ENCODE measurements at places on chromosomes 11 and 22.

GRCh38 chr22:44425694-44426045, 72.4 kb downstream of the RTL6 start:
- no peak for DNase-seq

DNA sequence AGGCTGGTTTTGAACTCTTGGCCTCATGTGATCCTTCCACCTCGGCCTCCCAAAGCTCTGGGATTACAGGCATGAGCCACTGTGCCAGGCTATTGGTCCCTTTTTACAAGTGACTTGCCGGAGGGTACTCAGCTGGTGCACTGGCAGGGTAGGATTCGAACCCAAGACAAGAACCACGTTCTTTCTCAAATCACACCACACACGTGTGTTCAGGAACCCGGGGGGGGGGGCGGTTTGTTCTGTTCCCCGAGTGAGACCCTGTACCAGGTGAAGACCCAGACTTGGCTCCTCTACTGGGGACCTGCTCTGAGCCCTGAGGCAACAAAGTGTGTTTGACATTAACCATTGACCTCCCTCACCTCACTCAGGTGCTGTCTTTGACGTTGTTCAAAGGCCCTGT, 3.8 kb upstream of the YWHAH start:
- no peak for DNase-seq

DNA sequence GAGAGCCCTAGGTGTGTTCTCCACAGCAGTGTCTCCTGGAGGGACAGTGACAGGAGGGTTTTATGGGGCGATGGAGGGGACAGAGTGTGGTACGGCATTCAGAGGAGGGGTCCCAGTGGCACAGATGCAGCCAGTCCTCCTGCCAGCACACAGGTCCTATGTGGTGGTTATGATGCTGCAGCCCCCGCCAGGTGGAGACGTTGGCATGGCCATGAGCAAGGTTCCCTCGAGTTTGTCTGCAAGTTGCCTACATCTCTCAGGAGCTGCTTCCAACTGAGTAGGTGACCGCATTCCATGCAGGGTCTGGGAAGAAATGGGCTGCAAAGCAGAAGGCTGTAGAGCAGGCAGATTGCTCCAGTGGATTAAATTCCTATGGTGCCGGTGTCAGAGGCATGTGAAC, 646.0 kb downstream of the TBC1D22A start:
- no peak for DNase-seq

DNA sequence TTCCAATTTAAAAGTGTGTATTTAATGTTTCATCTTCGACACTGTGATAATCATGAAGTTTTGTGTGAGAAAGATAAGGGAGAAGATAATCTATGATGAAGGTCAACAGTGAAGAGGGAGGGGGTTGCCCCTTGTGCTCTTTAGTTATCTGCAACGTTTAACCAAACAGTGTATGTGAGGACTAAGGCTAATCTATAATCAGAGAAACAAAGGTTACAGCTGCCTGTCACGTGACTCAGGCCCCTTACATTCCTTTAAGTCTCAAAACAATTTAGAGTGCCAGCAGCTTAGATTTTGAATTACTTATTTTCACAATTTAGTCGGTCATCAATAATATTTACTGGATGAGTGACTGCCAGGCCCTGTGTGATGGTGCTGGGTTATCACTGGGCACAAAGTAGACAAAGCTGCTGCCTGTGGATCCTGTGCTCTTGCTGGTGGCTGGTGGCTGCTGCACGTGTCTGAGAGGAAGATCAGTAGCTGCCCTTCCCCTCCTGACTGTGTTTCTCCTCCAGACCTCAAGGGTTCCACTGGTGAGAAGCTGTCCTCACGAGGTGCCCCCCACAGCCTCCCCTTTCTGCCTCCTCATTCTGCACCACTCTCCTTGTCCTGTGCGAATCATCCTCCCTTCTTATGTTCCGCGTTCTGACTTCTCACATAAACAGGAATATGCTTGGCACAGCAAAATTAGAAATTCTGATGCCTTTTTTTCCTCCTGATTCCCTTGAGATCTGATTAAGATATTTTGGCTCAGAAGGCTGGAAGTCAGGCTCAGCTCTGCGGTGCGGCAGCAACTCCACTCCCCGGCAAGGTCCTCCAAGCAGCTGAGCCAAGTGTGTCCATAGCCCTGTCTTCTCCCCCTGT, 331.1 kb upstream of the B3GAT1 start:
- DNase-seq: no peak

DNA sequence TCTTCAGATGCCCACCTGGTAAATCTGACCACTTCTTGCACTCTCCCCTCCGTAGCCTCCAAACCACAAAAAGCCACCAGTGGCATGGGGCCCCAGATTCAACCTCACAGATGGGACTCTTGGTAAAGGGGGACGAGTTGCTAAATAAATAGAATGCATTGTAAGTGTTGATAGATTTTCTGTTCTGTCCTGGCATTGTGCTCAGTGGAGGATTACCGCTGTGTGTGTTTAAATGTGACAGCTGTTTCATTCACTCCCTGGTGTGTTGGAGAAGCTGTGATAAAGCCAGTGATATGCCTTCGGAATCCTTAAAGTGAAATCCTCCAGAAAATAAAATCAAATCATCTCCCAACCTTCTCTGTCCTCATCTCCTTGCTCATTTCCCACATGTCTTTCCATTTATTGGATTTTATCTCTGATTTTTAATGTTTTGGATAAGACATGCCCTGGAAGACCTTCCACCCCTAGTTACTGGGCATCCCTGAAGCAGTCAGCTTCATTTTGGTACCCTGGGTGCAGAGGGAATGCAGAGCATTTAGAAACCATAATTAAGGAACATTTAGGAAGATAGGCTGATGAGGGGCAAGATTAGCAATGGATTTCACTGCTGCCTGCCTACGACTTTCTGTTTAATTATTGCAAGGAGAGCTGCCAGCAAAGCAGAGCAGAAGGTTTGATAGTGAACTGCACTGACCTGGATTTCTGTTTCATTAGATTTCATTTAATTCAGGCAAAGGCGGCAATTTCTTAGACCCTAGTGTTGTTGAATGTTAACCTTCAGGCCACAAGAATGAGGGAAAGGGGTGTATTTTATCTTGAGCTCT, 460.9 kb upstream of the KIRREL3 start:
- DNase-seq: no peak

DNA sequence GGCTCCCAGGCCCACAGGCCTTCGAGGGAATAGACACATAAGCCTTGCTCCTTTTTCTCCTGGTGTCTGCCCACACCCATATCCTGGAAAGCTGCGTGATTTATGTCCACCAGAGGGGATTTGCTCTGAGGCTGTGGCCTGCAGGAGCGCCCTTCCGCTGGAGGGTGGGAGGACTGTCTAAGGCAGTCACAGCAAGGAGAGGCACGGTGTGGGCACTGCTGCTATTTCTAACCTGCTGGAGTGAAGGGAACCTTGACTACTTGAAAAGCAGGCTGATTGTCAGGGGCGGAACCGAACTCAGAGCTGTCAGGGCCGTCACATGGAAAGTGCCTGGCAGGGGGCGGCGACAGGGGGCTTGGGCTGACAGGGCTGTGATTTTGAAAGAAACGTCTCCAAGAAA, 3.7 kb downstream of the UPB1 start:
- DNase-seq: no peak

- no peak for DNase-seq
Measured at GRCh38 chr11:75728992-75729391, 11.4 kb downstream of the MOGAT2 start.

DNA sequence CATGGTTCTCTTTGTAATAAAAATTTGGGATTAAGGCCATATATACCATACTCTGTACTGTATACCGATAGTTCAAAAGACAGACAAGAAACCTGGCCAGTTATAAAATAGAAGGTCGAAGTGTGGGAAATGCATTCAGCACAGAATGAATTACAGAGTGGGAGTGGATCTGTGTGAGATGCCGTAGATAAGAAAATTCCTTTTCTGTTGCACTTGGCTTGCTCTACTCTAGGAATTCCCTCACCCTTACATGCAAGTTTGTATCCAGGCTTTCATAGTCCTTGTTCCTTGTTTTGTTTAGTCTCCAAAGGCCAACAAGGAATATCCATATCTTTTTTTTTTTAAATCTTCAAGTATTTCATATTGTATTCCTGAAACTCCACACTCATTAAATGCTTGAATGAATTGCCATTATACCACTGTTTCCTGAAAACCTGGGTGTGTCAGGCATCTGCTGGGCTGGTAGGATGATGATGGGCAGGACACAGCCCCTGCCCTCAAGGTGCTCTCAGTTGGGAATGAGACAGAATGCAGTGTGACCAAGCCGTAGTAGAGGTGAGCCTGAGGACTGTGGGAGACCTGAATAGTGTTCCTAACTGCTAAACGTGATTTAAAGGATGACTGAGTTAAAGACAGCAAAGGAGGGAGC, 53.5 kb downstream of the TEAD1 start:
- DNase-seq: no peak

GRCh38 chr22:20088263-20088648, 8.2 kb downstream of the DGCR8 start:
- DNase-seq: no peak

- no peak for DNase-seq
Measured at GRCh38 chr11:31822175-31822926, 11.2 kb upstream of the PAX6 start.

DNA sequence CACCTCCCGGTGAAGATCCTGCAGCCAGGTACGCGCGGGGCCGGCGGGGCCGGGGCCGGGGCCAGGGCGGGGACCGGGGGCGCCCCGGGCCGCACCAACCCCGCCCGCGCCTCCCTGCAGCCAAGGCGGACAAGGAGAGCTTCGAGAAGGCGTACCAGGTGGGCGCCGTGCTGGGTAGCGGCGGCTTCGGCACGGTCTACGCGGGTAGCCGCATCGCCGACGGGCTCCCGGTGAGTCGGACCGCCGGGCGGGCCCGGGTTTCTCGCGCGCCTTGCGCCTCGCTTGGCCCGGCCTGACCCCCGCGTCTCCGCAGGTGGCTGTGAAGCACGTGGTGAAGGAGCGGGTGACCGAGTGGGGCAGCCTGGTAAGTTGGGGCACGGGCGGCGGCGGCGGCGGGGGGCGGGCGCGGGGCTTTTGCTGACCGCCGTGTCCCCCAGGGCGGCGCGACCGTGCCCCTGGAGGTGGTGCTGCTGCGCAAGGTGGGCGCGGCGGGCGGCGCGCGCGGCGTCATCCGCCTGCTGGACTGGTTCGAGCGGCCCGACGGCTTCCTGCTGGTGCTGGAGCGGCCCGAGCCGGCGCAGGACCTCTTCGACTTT, 531 bp downstream of the PIM3 start:
- no peak for DNase-seq

DNA sequence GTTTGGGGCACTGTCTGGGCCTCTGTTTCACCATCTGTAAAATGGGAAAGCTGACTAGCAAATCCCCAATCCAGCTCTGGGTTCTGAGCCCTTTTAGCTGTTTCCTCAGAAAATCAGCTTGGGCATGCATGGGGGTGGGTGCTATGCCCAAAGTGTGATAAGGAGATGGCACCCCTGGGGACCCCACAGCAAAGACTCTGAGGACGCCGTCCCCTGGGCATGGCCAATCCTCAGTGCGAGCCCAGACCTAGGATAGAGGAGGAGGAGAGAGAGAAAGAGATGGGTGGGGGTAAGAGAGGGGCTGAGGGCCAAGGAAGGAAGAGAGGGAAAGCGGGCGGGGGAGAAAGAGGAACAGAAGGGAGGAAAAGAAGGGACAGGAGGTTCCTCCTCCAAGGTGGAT, 31.8 kb downstream of the TPBGL start:
- no peak for DNase-seq

- DNase-seq: no peak
Measured at GRCh38 chr11:126917531-126918204, 82.9 kb downstream of the KIRREL3 start.

DNA sequence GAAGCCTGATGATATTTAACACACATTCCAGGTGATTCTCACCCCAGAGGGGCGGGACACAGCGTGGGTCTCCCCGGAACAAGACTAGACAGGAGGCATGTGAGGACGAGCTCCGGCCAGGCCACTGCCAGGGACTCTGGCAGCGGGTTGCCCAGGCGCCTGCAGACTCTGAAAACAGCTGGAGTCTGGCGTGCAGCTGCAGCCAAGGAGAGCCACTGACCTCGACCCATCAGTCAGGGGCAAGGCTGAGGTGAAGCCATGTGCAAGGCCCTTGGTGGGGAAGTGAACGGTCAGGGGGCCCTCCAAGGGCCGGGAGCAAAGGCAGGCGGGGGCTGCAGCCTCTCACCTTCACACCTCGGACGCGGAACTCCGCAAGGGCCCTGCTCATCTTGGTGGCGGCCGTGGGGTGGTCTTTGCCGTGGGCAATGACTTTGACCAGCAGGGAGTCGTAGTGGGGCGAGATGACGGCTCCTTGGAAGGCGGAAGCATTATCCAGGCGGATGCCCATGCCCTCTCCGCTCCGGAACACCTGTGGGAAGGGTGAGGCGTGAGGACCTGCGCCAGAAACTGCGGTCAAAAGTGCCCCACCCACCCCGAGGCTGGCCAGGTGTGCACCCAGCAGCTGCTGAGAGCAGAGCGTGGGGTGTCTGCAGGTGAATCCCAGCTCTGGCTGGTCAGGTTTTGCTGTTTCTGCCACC, 6.7 kb downstream of the LRFN4 start:
- no peak for DNase-seq

- DNase-seq: no peak
Measured at GRCh38 chr22:22329792-22330191, 85.2 kb downstream of the VPREB1 start.

DNA sequence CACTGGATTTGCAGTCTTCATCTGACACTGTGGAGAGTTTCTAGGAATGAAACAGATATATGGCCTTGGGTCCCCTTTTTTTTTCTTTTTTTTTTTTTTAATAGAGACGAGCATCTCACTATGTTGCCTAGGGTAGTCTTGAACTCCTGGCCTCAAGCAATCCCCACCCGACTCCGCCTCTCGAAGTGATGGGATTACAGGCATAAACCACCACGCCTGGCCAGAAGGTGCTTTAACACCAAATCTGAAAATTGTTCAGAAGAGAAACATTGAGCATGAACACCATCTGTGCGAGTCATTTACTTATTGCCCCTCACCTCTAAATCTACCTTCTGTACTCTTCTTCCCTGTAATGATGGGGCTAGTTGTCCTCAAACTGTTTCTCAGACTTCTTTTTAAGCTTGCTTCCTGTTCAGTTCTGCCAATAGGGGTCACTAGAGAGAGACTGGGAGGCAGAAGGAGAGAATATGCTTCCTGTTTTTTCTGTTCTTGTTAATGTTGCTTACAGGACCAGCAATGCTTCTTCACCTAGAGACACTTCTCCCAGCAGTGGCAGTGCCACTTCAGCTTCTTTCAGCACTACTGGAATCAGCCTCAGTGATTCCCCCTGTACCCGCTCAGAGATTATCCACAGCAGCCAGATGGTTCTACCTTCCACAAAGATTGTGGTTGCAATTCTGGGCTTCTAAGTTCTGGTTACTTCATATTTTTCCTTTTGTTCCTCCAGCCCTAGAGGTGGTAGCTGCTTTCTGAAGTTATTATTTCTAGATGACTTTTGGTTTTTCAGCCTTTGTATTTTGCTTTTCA, 20.8 kb upstream of the ZBED5 start:
- no peak for DNase-seq

DNA sequence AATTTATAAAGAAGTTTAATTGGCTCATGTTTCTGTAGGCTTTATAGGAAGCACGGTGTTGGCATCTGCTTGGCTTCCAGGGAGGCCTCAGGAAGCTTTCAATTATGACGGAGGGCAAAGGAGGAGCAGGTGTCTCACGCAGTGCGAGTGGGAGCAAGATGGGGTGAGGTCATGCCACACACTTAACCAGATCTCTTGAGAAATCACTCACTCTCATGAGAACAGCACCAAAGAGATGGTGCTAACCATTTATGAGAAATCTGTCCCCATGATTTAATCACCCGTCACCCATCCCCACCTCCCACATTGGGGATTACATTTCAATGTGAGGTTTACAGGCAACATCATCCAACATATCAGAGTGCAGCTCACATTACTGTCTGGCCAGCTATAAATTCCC, 103.5 kb downstream of the ARHGAP8 start:
- no peak for DNase-seq

GRCh38 chr11:48055292-48056132, 75.2 kb downstream of the PTPRJ start:
- no peak for DNase-seq

GRCh38 chr22:47780281-47780875, 1017.9 kb downstream of the TBC1D22A start:
- DNase-seq: no peak

Measured in NCI-H2107 (cell line).